Activated CD8-positive, alpha-beta memory T cell treated with anti-CD3 and anti-CD28 coated beads, Interleukin-2, amount 50 U/mL, for 4 hours (primary cell): ENCODE measurements at places on chromosomes 1 and 21.

GRCh38 chr1:10225573-10225972, 15.2 kb downstream of the KIF1B start:
- DNase-seq, result no peak

GRCh38 chr1:58430421-58431275, 115.9 kb downstream of the OMA1 start:
- no peak for DNase-seq

DNA sequence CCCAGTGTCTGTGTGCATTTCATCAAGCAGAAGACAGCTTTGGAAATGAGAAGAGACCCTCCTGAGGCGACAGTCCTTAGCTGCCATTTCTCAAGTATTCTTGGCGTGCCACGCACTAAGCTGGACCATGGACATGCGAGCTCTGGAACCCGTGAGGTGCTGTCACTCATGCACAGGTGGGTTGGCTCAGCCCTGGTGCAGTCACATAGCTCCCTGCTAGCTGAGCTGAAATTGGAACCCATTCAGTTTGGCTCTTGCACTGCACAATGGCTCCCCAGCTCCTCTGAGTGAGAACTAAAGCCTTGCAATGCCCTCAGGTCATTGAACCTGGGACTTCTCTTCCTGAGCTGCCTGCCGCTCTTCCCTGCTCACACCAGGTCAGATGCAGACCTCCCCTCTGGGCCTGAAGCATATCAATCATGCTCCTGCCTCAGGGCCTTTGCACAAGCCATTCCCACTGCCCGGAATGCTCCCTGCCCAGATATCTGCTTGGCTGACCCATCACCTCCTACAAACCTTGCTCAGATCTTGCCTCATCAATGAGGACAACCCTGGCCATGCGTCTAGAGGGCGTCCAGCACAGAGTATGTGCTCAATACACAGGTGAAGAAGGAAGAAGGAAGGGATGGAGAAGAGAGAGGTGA, 6.3 kb upstream of the SRARP start:
- no peak for DNase-seq

GRCh38 chr1:33093004-33093403, 12.1 kb downstream of the AZIN2 start:
- no peak for DNase-seq

DNA sequence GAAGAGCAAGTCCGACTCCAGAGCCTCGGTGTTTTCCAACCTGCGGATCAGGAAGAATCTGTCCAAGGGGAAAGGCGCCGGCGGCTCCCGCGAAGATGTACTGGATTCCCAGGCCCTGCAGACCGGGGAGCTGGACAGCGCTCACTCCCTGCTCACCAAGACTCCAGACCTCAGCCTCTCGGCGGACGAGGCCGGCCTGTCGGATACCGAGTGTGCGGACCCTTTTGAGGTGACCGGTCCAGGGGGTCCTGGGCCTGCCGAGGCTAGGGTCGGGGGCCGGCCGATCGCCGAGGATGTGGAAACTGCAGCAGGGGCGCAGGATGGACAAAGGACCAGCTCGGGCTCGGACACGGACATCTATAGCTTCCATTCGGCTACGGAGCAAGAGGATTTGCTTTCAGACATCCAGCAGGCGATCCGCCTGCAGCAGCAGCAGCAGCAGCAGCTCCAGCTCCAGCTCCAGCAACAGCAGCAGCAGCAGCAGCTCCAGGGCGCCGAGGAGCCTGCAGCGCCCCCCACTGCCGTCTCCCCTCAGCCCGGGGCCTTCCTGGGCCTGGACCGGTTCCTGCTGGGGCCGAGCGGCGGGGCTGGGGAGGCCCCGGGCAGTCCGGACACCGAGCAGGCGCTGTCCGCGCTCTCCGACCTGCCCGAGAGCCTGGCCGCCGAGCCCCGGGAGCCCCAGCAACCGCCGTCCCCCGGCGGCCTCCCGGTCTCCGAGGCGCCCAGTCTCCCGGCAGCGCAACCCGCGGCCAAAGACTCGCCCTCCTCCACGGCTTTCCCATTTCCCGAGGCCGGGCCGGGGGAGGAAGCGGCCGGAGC, 827 bp downstream of the FMN2 start:
- no peak for DNase-seq

DNA sequence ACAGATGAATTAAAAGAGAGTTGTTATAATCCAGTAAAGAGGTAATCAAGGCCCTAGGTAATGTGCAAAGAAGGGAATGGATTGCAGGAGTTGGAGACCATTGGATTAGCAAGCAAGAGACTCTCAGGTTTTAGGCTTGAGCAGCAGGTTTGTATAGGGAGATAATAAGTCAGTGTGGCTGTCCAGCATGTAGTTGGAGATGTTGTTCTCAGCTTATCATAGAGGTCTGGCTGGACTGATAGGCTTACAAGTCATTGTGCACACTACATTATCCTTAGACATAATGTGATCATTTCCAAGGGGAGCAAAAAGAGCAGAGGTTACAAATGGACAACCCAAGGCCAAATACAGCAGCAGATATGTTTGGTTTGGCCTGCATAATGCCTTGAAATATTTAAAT, 45.9 kb upstream of the SAMD13 start:
- DNase-seq, result no peak

DNA sequence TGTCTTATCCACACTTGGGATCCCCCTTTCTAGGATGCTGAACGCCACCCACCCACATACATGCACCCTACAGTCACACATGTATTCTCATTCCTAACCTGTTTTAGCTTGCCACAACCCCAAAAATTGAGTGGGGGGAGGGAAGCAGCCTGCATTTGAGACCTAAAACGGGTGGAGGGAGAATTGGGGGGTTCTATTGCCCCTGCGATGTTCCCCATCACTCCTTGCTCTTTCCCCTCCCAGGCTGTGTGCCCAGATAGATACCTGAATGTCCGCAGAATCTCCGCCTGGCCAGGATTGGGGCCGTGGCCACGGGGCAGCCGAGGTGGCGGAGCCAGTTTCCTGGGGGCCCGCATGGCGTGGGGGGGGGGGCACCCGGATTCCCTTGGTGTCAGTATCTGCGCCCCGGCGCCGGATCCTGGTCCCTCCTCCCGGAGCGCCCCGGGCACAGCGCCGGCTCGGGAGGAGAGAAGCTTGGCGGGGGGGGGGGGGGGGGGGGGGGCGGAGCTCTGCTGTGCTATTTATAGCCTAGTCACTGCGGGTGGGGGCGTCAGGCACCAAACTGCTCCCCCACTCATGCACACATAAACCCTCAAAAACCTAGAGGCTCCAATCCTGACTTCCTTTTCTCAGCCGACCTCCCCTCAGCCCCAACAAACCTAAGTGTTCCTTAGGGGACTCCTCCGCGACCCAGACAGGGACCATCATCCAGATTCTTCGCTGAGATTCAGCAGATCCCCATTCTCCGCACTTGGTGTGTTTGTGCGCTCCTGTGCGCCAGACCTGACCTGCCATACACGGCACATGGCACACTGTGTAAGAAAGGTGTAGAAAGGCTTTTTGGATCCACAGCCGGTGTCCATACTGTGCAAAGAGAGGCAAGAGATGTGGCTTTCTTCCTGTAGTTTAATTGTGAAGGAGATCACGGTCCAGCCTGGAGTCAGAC, 1.9 kb downstream of the ANKRD34A start:
- DNase-seq, result peak; percentile 40

- no peak for DNase-seq
Measured at GRCh38 chr1:195185736-195186135, 1422.5 kb downstream of the KCNT2 start.

- no peak for DNase-seq
Measured at GRCh38 chr21:40047211-40047610, 180.0 kb downstream of the PCP4 start.

DNA sequence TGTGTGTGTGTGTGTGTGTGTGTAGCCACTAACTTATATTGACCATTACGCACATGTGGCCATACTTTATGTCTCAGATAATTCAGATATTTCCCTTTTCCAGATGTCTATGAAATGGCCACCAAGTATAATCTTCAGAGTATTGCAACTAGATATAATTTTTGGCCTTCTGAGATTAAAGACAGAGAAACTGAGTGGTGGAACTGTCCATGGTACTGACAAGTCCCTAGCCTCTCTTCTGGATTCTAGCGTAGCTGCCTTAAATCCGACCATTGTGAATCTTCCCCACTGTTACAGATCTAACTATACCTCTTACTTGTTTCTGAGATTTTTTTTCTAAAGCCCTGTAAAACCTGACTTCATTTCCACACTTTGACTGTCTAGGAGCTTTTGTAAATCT, 100.0 kb upstream of the SERTAD4 start:
- no peak for DNase-seq
